ENCODE measurements at places on chromosomes 1 and 21.

- DNase-seq = no peak
Measured at GRCh38 chr21:42829954-42830353, 49.4 kb downstream of the WDR4 start.

DNA sequence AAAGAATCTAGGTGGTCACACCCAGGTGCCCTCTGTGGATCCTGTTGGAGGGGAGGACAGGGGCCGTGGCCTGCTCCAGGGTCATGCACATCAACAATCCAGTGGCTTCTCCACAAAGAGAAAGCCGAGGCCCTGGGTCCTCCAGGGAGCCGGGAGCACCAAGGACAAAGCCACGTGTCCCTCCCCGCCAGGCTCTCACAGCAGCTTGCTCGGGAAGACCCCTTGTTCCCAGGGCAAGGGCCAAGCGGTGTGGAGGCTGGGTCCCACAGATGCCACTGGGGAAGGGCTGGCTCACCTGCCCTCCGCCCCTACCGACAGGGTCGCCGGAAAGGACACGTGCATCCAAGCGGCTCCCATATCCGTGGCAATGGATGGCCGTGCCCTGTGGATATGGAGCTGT, 192.9 kb upstream of the VAMP3 start:
- DNase-seq = no peak

DNA sequence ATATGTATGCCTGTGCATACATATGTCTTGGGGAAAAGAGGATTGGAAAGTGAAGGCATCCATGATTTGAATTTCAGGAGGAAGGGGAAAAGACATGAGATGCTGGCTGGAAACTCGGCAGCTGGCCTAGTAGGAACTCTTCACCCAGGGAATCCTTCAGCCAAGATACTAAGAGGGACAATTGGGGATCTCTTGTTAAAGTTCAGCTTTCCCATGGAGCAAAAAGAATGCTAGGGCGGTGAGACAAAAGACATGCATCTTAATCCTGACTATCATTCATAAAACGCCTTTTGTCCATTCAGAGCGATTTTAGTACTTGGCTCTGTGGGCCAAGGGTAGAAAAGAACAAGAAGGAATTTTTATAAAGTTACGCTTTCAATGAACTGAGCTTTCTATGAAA, 20.5 kb downstream of the PDPN start:
- no peak for DNase-seq

- DNase-seq = no peak
Measured at GRCh38 chr1:28123461-28123961, 35.1 kb upstream of the EYA3 start.

DNA sequence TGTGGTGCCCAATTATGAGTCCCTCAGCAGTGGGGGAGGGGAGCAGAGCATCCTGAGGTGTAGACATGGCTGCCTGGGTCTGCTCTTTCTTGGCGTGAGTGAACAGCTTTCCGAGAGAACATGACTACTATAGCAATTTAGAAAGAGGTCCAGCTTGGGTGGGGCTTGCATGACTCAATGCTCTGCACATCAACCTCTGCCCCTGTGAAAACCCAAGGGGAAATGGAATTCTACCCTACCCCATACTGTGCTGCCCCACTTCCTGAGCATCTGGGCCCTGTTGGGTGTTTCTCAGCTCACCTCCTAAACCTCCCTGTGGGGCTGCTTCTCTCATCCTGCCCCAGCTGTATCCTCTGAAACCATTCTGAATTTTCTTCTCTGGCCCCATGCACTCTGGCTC, 8.2 kb upstream of the AZIN2 start:
- DNase-seq = no peak

GRCh38 chr1:231776757-231777062, 150.1 kb downstream of the DISC1 start:
- DNase-seq = no peak

All from SW 1271 (cell line).